Activated T-helper 1 cell treated with Interleukin-2 at 50 U/mL for 16 hours (primary cell): ENCODE measurements at places on chromosomes 3 and 15.
A peak's percentile ranks its signal among the peaks of the same experiment; 100 is the strongest.

DNA sequence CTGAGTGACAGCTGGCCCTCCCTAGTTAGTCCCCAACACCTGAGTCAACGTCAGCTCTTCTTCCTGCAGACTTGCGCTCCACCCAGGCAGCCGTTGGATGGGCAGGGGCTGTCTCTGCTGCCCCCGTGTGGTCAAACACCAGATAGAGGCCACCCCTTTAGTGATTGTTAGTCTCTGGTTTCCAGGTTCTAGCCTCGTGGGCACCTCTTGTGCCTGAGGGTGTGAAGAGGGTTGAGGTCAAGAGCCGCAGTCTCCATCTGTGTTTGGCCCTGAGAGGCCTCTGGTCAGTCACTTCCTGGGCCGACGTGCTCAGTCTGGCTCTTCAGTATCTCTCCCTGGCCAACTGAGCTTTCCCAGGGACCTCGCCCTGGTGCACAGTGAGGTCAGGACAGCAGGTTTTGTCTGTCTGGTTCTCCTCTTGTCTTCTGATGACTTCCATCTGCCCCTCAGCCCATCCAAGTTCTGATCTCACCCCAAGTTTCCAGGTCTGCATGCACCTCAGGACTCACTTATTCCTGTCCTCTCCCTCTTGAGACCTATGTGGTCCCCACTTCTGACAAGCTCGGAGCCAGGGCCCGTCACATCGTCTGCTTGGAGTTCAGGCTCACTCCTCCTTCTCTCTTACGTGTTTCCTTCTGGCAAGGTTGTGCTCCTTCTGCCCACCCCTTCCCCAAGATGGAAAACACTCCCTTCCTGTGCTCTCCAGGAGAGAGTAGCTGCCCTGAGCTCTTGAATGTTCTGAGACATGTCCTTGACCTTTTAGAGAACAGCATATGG is 20.9 kb downstream of the CD276 start:
- peak; percentile 35 for DNase-seq

DNA sequence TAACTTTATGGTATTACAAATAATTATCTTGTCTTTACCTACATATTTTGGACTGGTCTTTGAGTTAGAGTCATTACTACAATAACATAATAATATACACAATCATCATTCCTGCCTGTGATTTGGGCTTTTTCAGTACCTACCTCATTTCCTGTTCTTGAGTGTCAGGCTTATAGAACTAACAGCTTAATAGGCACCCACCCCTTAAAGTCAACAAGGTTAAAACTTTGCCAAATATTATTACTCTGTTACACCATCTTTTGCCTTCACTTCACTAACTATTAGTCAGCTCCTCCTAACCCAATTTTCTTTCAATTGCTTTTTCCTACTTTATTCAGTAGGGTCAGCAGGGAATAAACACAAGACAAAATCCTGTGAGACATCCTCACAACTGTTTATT is 488.7 kb upstream of the AGTR1 start:
- DNase-seq: no peak

DNA sequence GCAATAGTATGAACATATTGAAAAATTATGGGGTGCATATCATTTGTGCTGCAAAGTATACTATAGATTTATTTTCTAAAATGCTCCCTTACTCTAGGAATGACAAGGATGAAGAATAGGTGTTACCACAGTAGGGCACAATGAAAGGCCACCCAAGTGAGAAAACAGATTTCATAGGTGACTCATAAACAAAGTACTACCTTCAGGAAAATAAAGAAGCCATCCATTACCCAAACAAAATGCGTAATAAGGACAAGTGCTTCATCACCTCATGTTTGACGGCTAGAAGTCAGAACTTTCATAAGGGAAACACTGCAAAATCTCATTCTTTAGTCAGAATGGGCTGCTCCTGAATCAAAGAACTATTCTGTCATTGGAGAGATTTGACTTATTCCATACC is 116.6 kb downstream of the MFSD1 start:
- DNase-seq: no peak

DNA sequence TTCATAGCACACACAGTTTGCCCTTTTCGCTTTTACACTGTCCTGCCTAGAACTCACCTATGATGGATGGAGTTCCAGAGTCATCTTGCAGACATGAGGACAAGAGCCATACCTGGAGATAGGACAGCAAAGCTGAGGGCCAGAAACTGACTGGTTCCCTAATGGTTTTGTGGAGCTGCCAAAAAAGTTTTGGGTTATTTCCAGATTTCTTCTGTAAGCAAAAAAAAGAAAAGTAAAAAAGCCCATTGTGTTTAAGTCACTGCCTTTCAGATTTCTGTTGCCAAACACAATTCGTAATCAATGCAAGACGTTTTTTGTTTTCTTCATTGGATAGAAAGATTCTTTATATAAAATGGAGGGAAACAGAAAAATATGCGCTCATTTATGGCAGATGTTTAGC is 42.4 kb upstream of the KY start:
- no peak for DNase-seq

DNA sequence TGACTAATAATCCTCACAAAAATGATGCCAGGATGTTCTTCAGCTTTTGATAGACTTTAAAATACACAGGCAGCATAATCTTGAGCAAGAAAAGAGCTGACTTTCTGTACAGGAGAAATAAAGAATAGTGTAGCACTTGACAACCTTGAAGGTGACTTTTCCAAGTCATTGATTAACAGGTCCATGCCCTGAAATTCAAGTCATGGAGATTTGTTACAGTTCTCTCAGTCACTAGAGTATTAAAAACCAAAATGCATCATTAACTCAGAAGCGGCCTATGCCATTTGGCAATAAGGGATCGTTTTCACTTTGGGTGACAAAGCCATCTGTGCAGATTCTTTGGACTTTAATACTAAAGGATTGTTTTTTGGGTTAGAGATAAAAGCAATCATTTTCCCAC is 692.7 kb upstream of the SGO1 start:
- DNase-seq: no peak

GRCh38 chr3:9238721-9239295 is 10.6 kb downstream of the SRGAP3 start:
- DNase-seq: no peak

DNA sequence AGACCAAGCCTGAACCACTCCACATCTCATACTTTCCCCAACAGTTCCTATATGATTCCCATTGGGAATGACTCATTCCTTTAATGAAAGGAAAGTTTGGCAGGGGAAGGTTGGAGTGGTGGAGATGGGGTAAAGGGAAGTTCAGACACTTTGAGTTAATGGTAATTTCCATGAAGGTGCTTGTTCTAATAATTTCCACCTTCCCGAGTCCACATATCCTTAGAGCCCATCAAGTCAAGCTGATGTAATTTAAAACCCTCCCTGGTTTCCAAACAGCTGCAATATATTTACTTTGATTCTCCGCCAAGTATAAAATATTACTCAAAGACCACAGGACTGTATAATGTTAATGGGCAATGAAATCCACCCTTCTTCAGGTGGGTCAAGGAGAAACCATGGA is 95.0 kb upstream of the GALNT15 start:
- DNase-seq: no peak

DNA sequence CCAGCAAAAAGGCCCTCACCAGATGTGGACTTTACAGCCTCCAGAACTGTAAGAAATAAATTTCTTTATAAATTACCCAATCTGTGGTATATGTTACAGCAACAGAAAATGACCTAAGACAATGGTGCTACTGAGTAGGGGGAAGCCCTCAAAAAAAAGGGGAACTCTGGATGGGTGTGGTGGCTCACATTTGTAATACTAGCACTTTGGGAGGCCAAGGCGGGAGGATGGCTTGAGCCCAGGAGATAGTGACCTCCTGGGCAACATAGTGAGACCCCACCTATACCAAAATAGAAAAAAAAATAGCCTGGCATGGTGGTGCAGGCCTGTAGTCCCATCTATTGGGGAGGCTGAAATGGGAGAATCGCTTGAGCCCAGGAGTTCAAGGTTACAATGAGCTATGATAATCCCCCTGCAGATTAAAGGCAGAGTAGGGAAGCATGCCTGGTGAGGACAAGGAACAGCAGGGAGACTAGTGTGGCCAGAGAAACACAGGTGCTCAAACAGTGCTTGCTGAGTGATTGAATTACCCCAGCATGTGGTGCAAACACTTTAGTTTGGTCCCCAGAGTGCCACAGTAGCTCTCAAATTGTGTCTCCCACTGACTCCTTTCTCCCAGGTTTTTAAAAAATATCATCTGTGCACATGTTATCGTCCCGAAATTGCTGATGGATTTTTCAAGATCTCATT is 13.9 kb upstream of the USP3 start:
- no peak for DNase-seq

GRCh38 chr15:47496343-47497185 is 220.7 kb upstream of the SEMA6D start:
- DNase-seq: no peak

DNA sequence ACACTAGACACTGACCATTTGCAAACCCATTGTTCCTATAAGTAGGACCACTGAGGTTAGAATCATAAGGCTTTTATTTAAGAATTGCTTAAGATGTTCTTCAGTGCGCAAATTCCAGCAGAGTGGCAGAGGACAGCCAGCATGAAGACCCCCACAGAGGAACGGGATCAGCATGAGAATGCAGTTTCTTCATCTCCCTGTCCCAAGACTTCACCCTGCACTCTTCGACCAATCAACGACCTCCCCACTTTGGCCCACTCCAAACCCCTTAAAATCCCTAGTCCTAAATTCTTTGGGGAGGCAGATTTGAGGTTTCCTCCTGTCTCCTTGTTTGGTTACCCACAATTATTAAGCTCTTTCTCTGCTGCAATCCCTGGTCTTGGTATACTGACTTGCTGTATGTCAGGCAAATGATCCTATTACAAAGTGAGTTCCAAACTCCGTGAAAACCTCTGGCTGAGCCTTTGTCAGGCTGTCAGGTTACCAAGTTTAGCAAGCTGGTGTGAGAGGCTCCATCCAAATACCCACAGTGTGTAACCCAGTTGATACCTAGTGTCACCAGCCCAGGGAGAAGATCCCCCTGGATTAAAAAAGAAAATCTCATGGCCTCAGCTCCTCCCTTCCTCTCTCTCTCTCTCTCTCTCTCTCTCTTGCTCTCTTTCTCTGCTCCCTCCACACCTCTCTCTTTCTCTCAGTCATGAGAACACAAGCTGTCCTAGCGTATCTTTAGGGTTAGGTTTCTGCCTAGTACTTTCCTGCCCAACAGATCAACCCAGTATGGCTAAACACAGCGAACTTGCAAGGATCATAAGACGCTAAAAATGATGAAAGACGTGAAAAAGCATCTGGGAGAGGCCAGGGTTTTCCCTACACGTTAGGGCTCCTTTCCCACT is 15.8 kb upstream of the RBSN start:
- no peak for DNase-seq

DNA sequence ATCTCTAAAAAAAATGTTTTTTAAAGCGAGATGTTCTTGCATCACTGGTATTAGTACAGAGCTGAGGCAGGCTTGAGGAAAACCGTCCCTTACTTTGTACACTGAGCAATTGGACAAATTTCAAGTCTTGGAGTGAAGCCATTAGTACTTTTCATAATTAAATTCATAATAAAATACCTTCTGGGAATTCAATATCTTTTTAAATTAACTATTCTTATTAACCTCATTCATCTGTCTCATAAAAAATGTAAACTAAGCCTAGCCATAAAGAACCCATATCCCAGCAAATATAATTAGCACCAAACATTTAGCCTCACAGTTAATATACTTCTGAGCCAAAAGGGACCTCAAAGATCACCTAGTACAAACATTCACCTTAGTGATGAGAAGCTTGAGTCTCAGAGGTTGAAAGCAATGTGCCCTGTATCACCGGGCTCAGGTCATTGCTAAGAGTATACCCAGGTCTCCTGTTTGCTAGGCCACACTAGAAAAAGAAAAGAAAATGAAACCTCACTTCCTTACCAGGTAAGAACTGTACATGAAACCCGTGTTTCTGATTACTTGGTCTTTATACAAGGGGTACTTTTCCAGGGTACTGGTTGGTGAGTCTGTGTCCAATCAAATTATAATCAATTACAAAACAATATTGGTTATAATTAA is 192.5 kb downstream of the ADAMTS9 start:
- no peak for DNase-seq

- peak; percentile 61 for DNase-seq
Measured at GRCh38 chr3:4834403-4834866, 144.8 kb upstream of the BHLHE40 start.

GRCh38 chr3:175422744-175423143 is 563.6 kb downstream of the NAALADL2 start:
- no peak for DNase-seq

- no peak for DNase-seq
Measured at GRCh38 chr3:175304404-175304803, 445.3 kb downstream of the NAALADL2 start.

DNA sequence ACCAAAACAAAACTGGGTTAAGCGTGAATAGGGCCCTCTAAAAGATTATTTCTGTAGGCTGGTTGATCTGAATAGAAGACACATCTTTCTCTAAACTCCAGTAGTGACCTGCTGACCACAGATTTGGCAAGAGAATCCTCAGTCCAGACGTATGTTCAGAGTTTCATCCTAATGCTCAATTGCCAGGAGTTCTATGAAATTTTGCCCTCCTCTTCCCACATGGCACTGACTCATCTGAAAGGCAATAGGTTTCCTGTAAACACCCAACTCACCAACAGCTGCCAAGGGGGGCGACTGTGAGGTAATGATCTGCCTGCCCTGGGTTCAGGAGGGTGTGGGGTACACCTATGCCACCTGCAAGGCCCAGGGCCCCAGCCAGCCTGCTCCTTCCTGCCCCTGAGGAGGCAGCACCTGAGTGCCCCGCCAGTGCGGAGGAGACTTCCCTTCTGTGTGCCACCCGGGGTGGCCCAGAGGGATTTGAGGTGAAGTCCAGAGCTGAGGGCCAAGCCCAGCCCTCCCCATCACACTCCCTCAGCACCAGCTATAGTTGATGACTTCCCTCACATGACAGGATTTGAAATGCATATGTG is 8.4 kb upstream of the PLA2G4D start:
- DNase-seq: no peak

DNA sequence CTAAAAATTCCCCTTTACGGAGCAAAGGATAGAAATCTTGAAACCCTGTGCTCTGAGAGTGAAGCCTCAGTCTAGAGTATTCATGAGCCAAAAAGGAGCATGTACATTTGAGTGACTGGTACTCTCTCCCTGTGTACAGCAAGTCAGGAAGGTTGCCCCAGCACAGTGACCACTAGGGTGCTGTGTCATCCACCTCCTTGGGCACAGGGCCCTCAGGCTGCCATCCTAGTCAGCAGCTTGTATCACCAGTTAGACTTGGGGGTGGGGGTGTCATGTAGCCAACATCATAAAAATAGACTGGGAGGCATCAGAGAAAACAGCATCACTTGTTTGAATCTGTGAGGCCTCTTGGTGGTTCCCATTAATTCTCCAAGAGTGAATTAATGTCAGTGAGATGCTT is 12.0 kb downstream of the NME9 start:
- DNase-seq: no peak

DNA sequence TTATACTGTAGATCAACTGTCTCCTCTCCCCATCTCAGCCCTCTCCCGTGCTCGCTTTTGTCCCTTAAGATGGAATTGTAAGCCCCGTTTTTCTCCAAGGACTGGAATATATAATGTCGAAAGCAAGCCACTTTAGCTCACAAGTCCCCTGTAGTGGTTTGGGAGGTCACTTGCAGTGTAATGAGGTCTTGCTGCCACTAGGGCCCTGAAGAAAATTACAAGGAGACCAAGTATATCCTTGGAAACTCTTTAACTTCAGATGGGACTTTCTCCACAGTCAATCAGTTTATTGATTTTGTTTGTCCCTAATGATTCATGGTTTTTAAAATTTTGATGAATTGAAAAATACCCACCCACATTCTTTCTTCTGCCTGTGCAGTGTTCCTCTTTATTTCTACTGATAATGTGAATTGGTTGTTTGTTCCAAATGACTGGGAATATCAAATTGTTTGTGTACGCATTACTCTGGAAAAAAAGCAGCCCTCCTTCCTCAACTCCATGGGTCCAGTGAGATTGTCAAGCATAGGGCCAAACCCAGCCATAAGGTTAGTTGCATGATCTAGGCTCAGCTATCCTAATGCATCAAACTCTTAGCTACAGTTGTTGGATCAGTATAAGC is 294.8 kb downstream of the MCTP2 start:
- DNase-seq: no peak
